ENCODE measurements at places on chromosomes 3 and 15.

GRCh38 chr3:42653560-42654330 lies at the start of gene ZBTB47:
Gene ZBTB47, plus strand, starts transcription at chr3:42653697. Its CDS starts 4,659 bp downstream, at chr3:42658356.
- peak; percentile 50 for DNase-seq

DNA sequence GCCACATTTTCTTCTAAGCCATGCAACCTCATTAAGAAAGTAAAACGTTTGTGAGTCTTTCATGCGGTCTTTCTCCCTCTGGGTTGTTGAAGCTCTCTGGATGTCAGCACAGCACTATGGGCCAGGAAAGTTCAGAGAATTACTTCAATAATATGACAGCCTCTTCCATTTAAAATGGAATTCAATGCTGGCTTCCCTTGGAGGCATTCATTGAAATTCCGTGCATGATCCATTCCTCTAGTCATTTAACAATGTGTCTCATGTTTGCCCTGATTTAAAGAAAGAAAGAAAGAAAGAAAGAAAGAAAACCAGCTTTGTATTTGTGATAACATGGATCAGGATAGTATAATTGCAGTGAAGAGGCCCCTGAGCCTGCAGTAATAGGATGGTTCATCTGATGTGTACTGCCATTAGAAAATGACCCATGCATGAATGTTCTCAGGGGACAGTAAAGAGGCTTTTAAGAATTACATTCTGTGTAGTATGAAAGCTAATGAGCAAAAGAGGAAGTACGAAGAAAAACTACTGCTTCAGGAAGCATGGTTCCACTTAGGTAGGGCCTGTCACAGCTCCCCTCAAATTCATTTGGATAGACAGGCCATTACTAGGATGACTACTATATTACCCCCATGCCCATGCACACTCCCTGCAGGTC lies 146.0 kb downstream of the ARPP21 start:
- no peak for DNase-seq

DNA sequence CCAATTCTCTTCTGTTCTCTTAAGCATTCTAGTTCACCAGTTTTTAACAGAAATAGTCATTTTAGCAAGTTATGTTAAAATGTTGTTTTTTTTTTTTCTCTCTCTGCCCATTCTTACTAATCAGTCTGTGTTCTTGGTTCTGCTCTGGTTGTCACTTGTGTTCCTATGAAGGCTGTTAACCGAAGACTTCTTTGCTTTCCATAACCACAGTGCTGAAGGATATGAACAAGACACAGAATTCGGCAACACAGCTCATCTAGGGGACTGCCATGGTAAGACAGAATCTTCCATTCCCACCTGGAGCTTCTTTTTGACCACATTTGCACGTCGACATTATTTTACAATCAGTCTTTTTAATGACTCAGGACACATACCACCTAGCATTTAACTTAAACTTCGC lies 49.1 kb downstream of the SEMA6D start:
- DNase-seq: no peak

DNA sequence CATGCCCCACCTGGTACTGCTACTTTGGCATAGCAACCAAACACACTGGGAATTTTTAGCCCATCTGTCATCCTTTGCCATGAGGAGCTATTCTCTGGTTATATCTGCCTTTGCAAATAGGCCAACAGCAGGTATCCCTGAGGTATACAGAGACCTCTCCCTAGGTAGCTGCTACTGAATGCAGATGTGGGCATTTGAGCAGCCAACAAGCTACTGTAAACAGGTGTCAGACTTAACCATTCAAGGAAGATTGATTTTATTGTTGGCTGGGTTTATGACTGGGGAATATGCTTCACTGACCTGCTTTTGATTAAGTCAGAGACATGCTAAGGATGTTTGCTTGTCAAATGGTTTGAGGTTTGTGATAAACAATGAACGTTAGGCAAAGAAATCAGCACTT lies 183.2 kb downstream of the OXSM start:
- DNase-seq: no peak

DNA sequence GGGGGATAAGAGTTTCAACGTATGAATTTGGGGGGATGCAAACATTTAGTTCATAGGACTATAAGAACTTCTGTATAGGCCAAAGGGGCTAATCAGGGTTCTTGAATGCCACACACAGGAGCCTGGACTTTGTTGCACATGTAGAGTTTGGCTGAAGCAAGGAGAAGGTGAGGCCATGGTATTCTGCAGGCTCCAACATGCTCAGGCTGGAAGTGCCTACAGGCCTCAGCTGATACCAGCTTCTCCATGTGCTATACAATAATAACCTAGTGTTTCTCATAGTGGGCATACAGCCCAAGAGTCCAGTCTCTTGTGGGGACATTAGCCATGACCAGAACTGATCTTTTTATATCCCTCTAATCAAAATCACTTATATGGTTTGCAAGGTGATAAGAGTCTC lies 399.7 kb upstream of the MCTP2 start:
- DNase-seq: no peak

DNA sequence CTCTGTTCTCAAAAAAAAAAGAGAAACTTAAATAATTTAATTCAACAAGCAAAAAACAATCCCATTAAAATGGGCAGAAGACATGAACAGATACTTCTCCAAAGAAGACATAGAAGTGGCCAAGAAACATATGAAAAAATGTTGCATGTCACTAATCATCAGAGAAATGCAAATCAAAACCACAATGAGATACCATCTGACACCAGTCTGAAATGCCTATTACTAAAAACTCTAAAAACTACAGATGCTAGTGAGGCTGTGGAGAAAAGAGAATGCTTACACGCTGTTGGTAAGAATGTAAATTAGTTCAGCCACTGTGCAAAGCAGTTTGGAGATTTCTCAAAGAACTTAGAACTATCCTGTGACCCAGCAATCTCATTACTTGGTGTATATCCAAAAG lies 382.9 kb downstream of the OTOL1 start:
- DNase-seq: no peak

- DNase-seq: no peak
Observed at GRCh38 chr3:85003479-85003878, 44.7 kb downstream of the CADM2 start.

DNA sequence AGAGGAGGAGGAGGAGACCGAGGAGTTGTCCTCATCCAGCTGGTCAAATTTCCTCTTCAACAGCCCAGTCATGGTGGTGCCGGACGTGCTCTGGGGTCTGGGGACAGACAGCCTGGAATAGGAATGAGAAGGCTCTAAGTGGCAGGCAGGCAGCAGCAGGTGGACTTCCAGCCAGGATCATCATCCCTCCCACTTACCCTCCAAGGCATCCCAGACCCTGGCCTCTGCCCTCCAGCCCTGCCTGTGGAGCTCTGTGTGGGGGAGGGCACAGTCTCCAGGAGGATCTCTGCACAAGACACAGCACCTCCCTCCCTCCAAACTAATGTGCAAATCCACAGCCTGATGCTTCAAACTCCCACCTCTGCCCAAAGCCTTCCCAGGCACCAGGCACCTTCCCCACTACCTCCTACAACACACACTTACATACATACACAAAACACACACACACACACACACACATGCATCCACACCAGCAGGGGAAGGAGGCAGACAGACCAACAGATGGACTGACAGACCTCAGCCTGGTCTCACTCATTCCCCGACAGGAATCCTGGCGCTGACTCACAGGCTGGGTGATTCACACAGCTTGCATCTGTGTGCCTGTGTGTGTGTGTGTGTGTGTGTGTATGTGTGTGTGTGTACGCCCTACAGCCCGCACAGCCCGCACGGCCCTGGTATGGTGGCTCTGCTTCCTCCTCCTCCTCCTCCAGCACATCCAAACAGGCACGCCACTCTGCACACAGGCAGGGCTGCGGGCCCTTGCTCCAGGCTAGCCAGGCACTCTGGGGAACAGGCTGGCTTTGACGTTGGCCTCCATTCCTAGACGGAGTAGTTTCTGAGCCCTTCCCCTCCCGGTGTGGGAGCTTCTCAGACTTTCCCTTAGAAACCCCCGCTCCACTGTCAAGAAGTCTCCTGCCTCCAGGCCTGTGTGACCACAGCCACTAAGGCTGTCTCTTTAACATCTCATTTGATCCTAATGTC lies 6.5 kb downstream of the CSRNP1 start:
- DNase-seq: no peak

DNA sequence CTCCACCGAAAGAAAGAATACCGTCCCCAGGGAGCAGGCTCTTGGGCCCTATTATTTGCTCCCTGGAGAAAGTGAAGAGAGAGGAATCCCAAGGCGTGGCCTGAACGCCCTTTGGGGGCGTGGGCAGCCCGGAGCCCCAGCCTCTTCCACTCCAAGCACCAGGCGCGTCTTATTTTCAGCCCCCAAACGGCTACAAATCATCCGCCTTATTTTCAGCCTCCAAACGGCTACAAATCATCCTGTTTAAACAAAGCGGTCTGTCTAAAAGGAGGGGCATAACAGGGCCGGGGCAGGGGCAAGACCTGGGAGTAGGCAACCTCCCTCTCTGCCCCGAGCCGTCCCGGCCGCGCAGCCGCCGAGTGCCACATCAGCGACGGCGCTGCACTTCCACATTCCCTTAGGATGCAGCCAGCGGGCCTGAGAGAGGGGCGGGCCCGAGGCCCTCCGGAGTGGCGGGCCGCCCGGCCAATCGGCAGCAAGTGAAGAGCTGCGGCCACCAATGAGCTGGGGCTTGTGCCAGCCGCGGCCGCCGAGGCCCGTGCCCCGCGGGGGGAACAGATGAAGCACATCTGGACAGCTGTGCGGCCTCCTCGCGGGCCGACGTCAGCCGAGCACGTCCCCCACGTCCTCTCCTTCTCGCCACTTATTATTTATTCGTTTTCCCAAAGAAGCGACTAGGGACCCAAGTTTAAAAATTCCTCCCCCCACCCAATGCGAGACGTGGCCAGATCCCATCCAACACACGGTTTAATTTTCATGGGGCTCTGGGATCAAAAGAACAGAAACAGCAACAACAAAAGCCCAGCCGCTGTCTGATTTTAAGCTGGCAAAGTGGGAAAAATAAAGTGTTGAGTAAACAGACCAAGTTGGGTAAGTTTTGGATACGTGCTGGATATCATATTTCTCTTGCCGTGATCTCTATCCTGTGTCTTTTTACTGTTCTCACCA lies at the start of gene TMEM45A:
Gene TMEM45A (plus strand): TSS at position 561 of the 948 bp plus-strand sequence. CDS start 62,593 bp downstream, outside the sequence.
- peak; percentile 100 for DNase-seq

DNA sequence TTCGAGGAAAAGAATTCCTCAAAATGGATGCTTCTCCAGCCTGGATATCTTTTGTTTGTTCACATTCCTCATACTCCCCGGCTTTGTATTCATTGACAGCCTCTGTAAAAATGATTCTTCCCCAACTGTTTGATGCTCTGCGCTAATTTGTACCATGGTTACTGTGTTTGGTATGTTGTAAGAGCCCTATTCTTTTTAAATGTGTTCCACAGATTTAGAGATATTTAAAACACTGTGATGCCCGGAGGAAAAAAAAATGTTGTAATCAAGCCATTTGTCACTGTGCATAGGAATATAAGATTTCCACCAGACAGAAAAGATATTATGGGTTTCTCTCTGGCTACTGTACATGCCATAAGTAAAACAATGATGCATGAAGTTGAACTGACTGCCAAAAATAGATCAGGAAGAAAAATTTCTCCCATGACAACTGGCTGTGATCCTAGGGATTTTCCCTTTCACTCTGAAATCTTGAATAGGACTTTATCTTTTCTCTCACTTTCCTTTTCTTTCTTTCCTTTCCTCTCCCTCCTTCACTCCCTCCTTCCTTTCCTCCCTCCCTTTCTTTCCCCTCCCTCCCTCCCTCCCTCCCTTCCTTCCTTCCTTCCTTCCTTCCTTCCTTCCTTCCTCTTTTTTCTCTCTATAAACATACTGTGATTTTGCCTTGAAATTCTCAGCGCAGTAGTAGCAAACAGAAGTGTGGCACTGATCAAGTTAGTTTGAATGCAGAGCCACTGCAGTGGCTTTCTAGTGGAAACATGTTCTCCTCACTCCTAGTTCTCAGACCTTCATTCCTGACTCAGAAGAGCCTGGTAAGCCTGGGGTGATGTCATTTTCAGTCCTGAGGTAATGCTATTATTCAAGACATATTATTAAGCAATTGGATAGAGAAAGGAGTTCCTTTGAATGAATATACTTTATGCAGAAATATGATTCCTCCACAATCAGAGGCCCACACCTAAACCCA lies 254.9 kb upstream of the TBL1XR1 start:
- no peak for DNase-seq

DNA sequence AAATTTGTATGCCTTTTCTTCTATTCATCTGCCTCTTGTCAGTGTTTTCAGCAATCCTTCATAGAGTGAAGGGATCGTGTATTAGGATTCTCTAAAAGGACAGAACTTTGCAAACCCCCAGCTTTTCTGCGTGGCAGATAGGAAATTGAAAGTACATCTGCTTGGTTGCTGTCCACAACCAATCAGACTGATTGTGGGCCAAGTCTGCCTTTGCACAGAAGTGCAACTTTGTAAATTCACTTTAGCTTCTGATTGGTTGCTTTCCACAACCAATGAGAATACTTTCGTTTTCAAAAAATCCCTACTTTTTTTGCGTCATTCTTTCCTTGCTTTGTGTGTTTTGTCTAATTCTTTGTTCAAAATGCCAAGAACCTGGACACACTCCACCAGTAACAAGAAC lies 847.4 kb downstream of the FHIT start:
- DNase-seq: no peak

DNA sequence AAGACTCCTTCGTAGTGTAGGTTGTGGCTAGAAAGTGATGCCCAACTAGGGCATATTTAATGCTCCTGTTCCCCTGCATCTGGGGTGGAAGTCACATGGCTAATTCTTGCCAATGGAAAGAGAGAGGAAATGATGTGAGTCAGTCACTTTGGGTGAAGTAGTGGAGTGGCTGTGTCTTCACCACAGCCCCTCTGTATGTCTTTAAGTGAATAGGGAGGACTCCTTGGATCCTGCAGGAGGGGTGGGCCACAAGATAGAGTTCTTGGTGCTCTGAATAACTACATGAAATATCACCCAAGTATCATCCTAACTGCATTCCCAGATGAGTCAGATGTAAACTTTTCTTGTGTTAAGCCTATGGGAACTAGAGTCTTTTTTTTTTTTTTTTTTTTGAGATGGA lies 17.8 kb upstream of the MB21D2 start:
- DNase-seq: no peak

- DNase-seq: no peak
Observed at GRCh38 chr15:82828075-82828474, 18.6 kb downstream of the WHAMM start.

- DNase-seq: peak; percentile 49
Observed at GRCh38 chr15:69604072-69604411, 151.4 kb downstream of the RPLP1 start.

DNA sequence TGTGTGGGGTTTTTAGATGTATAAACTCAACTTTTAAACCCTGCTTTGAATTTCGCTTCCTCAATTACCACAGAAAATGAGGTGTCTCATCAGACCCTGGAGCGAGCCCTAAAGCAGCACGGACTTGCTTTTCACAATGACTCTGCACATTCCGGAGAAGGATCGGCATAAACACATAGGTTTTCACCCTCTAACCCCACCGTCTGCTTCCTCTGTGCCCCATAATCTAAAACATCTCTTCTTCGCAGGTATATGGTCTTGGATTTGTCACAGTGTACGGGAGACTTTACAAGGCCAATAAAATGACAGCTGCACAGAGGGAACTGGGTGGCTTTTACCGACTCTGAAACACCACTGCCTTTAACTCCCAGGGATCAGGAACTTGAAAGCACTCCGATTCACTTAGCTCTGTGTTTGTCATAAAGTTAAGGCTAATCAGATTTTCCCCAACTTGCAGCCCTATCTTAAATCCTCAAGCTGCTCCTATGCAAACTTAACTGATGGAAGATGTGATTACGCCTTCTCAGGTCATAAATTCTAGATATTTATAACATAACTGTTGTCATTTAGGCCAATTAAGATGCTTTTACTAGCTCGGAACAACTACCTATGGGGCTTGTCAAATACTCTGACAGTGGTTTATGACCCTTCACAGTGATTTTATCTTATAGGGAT lies 133.4 kb upstream of the WNT5A start:
- no peak for DNase-seq
